Iris pigment epithelial cell (primary cell): ENCODE measurements at places on chromosomes 5 and 9.

DNA sequence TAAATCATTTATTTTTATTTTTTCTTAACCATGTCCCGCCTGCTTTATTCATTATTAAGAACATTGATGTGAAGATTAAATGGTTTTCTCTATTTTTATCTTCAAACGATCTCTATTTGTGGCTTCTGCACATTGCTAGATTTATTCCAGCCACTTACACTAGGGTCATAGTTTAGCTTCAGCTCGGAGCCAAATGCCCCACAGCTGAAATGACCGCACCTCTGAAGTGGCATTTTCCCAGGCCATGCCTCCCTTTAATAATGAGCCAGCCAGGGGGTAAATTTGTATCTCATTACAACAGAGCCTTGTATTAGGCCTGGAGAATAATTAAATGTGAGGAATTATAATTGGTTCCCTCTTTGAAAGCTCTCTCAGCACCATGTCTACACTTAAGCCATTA, 89.4 kb downstream of the DOCK8 start:
- DNase-seq = no peak

GRCh38 chr9:106752581-106752980, 110.4 kb upstream of the ZNF462 start:
- DNase-seq = peak; percentile 13

DNA sequence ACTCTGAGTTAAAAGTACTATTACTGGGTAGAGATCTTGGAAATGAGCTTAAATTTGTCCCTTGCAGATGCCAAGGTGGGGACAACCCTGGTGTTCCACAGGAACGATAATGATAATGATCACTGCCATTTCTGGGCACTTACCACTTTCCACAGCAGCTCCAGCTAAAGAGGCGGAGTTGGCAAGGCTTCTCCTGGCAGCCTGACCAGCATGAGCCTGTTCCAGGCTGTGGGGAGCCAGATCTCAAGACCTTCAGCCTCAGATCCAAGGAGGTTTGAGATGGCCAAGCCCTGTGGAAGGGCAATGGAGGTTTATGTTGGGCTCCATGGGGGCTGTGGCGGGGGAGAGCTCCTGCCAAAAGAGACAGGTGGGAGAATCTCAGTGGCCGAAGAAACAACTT, 244.9 kb upstream of the MVB12B start:
- no peak for DNase-seq

- DNase-seq = no peak
Measured at GRCh38 chr9:93094658-93095204, 1.3 kb upstream of the CARD19 start.

GRCh38 chr9:126128494-126129142, 198.0 kb upstream of the MVB12B start:
- no peak for DNase-seq

GRCh38 chr5:97788369-97788768, 605.3 kb upstream of the RIOK2 start:
- DNase-seq = no peak

DNA sequence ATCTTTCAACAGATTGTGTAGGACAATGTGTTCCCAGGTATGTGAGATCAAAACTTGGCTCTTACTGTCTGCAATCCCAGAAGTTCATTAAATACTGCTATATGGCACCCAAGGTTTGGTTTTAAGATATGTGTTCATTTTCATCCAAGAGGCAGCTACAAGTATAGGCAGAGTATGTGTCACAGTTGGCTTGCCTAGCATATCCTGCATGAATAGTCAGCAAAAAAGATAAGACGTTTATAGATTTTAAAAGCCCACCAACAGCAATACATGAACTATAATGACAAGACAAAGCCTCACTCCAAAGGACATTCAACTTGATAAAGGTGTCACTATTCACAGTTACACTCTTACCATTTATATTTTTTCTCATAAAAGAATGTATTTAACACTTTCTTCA, 99.1 kb downstream of the BNC2 start:
- DNase-seq = peak; percentile 26

GRCh38 chr5:127492854-127493738, 24.3 kb upstream of the PRRC1 start:
- peak; percentile 38 for DNase-seq

GRCh38 chr5:52648726-52649125, 139.0 kb upstream of the ITGA1 start:
- no peak for DNase-seq
